Stimulated activated CD8-positive, alpha-beta memory T cell treated with anti-CD3 and anti-CD28 coated beads, Interleukin-4, amount 100 ng/mL, for 4 hours (primary cell): ENCODE measurements at places on chromosomes 5 and 9.

GRCh38 chr5:60257596-60258271 is 364.2 kb upstream of the PDE4D start:
- DNase-seq: no peak

DNA sequence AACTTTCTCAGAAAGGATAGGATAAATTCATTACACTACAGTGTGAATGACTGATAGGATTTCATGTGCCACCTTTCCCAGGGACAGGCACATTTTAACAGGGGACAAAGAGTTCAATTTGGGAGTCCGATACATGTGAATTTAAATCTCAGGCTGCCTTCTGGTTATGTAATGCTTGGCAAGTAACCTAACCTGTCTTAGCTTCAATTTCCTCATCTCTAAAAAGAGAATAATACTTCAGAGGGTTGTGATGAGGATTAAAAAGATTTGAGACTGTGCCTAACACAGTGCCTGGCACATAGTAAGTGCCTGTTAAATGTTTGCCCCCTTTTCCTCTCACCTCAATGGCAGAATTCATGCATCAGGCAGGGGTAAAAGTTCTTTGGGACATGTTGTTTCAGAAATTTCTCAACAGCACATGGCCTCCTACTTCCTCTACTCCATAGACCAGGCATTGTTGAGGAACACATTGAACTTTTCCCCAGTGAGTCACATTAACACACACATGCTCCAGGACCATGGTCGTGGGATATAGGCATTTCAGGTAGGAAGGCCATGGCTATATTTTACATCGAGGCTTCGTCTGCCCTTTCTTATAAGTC is 94.6 kb upstream of the EGFLAM start:
- DNase-seq: no peak

- no peak for DNase-seq
Measured at GRCh38 chr5:178672630-178673029, 45.8 kb upstream of the CLK4 start.

GRCh38 chr9:111985315-111985714 is 88.7 kb downstream of the UGCG start:
- DNase-seq: no peak

- no peak for DNase-seq
Measured at GRCh38 chr5:124285071-124285470, 461.4 kb downstream of the ZNF608 start.

DNA sequence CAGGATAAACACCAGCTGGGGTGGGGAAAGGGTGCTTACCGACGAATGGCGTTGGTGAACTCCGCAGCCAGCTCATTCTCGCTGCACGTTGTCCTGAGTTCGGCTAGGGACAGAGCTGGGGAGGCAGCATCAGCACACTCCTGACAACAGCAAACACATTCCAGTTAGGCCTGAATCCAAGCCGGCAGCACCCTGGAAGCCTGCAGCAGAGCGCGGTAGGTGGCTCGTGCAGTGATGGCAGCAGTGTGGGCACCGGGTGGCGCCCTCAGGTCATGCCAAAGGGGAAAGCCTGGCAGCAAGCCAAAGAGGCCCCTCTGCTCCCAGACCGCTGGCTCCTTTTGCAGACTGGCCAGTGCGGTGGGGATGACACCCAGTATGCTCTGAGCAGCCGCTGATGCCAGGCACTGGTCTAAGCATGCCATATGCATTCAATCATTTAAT is 66.9 kb downstream of the DCP2 start:
- no peak for DNase-seq

- DNase-seq: no peak
Measured at GRCh38 chr5:54889826-54890225, 95.6 kb downstream of the ESM1 start.

DNA sequence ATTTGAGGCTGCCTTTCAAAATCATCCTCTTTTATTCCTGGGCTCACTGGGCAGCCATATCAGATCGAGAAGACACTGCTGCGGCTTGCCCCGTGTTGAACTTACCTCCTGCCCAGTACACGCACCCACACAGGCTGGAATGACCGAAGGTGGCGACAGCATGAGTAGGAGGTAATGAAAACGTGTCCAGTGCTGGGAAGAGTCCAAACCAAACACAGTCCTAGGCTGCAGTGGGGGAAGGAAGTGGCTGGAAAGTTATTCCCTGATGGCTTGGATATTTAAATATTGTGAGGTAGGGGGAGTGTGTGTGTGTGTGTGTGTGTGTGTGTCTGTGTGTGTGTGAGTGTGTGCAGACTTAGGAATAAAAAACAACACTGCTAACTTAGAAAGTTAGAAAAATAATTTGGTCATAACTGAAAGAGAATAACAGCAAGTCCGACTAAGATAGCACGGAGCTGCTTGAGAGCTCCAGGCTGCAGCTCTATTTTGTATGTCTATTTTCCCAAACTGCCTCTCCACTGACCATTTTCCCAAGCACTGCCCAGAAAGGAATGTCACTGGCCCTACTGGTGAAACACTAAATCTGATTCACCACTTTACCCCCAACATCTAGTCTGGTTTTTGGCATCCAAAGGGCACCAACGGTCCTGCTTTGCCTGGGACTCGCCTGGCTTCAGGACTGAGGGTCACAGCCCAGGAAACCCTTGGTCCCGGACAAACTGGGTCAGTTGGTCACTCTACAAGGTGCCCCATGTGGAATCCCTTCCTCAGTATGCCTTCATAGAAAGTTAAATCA is 41.2 kb downstream of the ANKH start:
- DNase-seq: no peak

DNA sequence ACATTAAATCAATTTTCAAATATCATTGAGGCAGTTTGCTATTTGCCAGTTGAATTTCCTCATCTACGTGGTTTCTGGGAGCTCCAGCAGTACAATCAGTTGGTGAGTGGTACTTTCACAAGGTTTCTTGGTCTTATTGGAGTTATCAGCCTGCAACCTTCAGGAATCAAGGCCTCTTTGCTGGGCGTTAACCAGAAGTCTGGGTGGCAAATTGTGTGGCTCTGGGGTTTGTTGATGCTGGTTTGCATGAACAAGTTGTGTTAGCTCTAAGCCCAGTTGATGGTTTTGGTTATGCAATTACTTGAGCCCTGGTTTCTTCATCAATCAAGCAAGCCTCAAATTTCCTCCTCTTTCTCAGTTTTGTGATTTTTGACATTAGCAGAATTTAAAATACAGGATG is 152.9 kb upstream of the ANKRD55 start:
- DNase-seq: no peak

GRCh38 chr9:73050887-73051550 is 98.2 kb upstream of the ALDH1A1 start:
- no peak for DNase-seq
